Left forelimb (tissue), 1 donor: ENCODE measurements at places on chromosomes 6 and 20.

GRCh38 chr6:140366991-140367390, 992.5 kb upstream of the CITED2 start:
- DNase-seq, result no peak

DNA sequence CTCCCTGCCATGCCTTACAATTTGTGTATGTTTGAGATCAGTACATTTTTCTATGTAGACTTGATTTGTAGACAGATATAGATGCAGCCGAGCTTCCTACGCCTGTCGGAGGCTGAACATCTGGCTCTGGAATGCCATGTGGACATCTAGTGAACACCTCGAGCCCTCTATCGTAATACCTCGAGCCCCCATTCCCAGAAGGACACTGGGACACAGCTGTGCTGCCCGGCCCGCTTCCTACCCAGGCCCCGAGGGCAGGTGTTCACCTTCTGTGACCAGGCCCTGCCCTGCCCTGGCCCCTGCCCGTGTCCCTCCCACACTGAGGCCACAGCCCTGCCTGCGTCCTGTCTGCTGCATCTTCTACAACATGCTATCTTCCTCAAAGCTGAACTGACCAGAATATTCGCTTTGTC, 12.9 kb downstream of the RPS6KA2 start:
- DNase-seq, result no peak

- DNase-seq, result no peak
Observed at GRCh38 chr20:615514-615913, 5.4 kb upstream of the TCF15 start.

- DNase-seq, result peak; percentile 74
Observed at GRCh38 chr20:57092112-57092899, 174.1 kb downstream of the BMP7 start.

DNA sequence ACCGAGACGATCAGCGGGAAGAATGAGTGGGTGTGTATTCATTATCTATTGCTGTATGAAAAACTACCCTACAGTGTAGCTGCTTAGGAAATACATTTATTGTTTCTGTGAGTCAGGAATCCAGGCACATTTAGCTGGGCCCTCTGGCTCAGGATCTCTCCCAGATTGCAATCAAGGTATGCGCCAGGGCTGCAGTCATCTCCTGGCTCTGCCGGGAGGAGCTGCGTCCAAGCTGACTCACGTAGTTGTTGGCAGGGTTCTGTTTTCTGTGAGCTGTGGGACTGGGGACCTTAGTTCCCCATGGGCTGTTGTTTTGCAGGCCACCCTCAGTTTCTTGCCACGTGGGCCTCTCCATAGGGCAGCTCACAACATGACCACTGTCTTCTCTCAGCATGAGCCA, 68.2 kb upstream of the FUCA2 start:
- no peak for DNase-seq

- no peak for DNase-seq
Observed at GRCh38 chr6:131995917-131996316, 44.7 kb upstream of the CCN2 start.

GRCh38 chr6:53495506-53496499, 49.1 kb downstream of the GCLC start:
- DNase-seq, result no peak

GRCh38 chr6:111609028-111609820, 3.5 kb upstream of the TRAF3IP2 start:
- no peak for DNase-seq

DNA sequence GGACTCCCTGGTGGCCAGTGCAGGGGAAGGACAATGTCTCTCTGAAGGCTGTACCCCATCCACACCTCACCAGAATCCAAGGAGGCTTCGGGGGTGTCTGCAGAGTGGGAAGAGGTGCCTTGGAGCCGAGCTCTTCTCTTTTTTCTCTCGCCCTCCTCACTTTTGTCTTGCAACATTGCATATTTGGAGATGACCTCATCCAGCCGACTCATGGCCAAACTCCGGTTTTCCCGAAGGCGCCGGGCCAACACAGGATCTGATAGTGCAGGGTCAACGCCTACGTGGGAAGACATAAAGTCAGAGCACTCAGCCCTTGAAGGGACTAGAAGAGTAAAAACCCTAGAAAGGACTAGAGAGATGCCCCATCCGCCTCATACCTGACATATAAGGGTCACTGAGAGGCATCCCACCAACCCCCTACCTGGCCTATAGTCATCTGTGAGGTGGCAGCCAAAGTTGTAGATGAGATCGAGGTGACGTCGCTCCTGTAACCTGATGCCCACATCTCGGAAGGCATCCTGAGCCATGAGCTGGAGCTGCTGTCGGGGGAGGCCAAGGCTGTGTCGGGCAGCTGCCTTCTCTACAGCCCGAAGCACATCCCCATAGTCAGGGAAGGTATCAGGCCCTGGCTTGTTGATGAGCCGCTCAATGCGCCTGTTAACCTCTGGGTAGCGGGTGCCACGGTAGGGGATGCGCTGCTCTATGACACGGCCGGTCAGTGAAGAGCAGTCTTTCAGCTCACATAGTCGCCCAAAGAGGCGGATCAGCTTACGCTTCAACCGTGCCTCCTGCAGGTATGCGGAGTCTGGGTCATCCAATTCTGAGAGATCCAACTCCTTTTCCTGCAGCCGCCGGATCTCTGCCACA, 3.0 kb upstream of the ZBTB22 start:
- DNase-seq, result no peak

DNA sequence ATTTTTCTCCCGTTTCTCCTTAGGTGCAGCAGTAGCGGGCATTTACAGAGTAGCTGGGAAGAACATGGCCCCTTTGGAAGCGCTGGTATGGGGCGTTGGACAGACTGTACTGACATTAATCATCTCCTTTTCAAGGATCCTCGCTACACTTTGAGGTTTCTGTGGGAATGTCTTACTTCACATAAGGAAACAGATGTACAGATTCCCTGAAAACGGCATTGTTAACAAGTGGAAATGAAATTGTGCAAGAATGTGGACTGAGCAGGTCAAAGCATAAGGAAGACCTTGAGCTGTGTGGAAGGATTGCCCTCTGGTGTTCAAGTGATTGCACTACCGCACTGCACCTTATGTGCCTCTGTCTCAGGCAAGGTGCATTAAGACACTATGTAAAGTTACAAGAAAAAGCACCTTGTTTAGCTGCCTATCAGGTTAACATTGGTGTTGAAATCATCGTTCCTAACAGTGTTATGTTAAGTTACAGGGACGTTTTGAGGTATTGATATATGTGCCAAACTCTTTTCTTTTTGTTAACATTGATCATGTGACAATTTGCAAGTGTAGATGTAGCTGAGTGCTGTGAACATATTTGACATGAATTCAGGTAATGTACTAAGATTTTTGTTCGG, 38.0 kb downstream of the TMEM170B start:
- no peak for DNase-seq
